GM19239 (cell line): ENCODE measurements at places on chromosomes 2 and 18.

DNA sequence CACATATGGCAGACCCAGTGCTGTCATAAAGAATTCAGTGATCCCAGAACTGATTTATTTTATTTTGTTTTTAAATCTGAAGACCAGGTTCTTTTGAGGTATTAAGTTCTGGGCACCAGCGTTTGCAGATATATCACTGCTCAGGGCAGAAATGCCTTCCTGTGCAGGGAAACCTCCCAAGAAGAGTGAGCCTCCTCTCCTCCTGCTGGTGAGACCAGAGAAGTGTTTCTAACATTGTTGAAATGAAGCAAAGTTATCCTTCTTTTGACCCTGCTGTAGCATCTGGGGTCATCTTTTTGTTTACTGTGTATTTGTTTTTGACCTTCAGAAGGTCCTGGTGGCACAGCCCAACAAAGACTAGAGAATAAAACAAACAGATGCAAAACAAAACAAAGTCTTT is 94.0 kb downstream of the AQP4 start:
- no peak for DNase-seq

- no peak for DNase-seq
Measured at GRCh38 chr2:159044804-159045286, 76.4 kb downstream of the TANC1 start.

DNA sequence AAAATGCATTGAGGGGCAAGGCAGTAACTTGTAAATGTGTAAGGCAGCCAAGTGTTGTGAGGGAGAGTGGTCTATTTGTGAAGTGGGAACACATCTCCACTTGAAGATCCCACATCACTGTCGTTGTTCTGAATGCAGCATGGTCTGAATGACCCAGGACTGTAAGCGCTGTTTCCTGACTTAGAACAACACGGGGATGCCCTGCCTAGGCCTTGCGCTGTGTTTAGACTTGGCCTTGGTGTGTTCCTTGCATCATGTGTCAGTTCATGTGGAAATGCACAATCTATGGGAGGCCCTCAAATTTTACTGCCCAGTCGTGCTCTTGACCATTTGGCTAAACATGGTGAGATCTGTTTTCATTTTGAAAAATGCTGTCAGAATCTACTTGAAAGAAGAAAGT is 205.1 kb downstream of the SOX11 start:
- DNase-seq = no peak

GRCh38 chr2:234754126-234754525 is 197.7 kb upstream of the SH3BP4 start:
- no peak for DNase-seq

DNA sequence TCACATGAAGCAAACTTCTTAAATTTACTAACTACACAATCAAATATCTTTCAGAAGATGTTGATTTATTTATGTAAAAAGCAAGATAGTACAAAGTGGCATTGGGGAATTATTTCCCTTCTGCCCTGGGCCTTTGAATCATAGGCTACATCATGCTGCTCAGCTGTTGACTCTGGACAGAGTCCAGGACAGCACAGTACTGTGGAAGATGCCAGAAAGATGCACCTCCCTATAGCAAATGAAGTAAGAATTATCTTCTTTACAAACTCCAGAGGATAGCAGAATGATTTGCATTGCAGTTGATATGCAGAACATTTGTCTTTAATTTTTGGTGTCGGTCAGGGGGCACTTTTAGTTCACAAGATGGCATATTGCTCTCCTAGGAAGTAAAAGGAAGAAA is 1354.5 kb upstream of the ZEB2 start:
- no peak for DNase-seq

GRCh38 chr2:209138079-209138478 is 285.8 kb upstream of the MAP2 start:
- DNase-seq = no peak

- DNase-seq = no peak
Measured at GRCh38 chr2:64325477-64325851, 128.5 kb upstream of the LGALSL start.

DNA sequence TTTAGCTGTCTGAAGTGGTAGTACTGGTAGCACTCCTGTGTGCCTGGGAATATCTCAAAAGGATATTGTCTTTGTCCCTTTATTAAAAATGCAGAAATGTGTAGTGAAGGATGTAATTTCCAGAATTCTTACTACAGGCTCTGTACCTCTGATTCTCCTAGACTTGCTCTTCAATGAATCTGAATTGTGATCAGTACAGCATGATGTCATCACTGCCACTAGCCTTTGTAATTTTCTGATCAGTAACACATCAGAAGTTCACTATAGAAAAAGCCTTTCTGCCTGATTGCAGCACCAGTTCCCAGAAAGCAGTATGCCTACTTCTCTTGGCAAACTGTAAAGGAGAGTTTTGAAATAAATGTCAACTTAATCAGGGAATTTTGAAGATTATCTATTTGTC is 29.2 kb upstream of the OTOF start:
- no peak for DNase-seq

- DNase-seq = no peak
Measured at GRCh38 chr2:55047677-55048299, 2.5 kb downstream of the RTN4 start.

DNA sequence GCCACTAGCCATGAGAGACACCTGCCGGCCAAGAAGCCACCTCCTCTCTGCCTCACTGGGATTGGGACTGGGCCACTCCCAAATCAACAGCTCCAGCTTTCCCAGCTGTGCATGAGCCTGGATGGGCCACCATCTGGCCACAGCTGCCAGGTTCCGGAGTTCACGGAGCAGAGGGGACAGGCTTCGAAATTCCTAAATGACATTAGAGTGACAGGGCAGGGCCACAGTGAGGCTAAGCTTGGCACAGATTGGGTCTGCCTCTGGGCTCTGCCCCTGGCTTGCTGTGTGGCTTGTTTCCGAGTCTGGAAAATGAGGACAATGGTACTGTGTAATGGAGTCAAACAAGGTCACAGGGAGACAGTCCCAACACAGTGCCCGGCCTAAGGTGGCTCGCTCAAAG is 6.5 kb downstream of the DIPK1C start:
- no peak for DNase-seq

DNA sequence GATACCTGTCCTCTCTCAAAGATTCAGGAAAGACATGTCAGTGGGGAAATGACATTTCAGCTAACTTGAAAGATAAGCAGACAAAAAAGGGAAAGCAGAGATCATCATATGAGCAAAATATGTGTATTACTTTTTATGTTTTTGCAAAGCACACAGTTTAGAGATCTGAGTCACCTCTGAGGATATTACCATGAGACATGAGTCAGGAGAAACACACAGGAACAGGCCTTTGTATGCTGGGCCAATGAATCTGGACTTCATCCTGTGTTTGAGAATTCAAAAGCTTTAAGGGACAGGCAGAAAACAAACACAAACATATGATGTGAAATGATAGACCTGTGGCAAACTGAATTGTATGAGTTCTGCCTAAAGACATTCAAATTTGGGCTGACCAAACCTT is 306.0 kb upstream of the EPC2 start:
- no peak for DNase-seq

GRCh38 chr2:9806298-9806610 is 37.0 kb upstream of the TAF1B start:
- no peak for DNase-seq

GRCh38 chr2:23449413-23449812 is 64.4 kb downstream of the KLHL29 start:
- DNase-seq = peak; percentile 33

DNA sequence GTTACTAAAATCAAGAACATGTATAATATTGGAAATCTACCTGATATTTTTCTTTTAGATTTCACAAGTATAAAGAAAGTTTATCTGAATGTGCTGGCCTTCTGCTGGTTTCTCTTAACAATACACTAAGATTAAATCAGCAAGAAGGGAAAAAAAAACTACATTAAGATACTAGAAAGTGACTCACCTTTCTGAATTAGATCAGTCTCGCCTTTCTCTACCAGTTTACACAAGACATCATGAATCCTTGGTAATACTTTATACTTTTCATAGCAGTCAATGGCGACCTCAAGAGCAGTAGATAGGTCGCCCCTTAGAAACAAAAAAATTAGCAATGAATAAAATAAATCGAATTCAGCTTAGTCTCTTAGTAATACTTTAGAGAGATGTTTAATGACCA is 61.2 kb downstream of the LRPPRC start:
- DNase-seq = no peak

- no peak for DNase-seq
Measured at GRCh38 chr2:127577503-127577902, 42.0 kb downstream of the MYO7B start.

DNA sequence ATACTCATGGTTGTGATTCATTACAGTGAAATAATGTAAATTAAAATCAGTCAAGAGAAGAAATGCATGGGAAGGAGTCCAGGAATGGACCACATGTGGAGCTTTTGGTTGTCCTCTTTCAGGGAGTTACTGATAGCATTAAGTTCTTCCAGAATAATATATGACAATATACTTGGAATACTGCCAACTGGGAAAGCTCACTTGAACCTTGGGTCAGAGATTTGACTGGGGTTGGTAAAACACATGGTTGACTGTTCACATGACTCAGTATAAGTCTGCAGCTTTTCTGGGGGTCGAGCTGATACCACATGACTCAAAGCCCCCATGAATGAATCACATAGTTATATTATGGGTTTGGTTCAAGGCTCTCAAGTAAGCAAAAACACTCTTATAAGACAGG is 1109.0 kb upstream of the CHAC2 start:
- DNase-seq = no peak

DNA sequence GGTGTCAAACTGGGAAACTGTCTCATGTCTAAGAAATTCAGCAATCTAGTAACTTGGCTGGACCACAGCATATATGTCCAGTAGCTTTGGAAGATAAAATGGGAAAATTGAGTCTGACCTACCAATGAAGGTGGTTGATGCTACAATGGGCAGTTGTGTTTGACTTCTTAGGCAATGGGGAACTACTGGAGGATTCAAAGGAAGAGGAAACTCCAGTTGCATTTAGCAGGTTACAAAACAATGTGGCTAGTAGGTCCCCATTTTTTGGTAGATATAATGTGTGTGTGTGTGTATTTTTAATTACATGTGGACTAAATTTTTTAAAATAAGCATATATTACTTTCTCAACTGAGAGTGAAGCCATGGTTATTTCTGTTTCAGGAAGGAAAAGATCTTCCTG is 427.7 kb downstream of the NBAS start:
- no peak for DNase-seq

- no peak for DNase-seq
Measured at GRCh38 chr2:56376699-56377665, 193.2 kb downstream of the CCDC85A start.

DNA sequence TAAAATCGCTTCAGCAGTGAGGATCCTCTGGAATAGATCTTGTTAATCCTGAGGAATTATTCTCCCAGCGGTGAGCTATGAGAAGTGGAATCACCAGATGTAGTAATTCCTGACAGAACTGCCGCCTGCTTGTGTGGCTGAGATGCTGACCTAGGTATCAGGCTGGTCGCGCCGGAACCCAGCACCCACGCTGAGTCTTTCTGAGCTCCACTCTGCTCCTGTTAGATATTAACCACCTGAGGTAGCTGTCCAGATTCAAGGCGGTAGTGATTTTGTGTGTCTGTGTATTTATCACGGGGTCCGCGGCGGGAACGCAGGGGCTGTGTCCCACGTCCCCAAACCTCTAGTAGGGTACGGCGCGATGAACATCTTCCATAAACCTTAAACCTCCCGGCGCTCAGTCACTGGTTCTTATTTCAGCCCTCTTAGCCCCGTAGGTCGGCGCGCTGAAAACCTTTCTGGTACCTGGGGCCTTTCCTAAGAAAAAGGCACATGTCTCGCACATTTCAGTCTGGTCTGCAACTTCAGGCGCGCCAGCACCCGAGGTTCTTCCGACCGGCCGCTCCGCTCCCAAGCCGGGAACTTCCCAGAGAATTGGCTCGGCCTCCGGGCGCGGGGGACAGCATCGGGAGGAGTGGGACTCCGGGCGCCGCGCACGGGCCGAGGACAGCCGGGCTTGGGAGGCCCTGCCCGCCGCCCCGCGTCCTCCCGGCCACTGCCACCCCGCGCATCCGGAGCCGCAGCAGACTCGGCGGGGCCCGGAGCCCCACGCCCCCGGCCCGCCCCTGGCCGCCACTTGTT is 542 bp upstream of the CNNM3 start:
- DNase-seq = peak; percentile 57

GRCh38 chr2:109636317-109636716 is 22.2 kb downstream of the SOWAHC start:
- no peak for DNase-seq

DNA sequence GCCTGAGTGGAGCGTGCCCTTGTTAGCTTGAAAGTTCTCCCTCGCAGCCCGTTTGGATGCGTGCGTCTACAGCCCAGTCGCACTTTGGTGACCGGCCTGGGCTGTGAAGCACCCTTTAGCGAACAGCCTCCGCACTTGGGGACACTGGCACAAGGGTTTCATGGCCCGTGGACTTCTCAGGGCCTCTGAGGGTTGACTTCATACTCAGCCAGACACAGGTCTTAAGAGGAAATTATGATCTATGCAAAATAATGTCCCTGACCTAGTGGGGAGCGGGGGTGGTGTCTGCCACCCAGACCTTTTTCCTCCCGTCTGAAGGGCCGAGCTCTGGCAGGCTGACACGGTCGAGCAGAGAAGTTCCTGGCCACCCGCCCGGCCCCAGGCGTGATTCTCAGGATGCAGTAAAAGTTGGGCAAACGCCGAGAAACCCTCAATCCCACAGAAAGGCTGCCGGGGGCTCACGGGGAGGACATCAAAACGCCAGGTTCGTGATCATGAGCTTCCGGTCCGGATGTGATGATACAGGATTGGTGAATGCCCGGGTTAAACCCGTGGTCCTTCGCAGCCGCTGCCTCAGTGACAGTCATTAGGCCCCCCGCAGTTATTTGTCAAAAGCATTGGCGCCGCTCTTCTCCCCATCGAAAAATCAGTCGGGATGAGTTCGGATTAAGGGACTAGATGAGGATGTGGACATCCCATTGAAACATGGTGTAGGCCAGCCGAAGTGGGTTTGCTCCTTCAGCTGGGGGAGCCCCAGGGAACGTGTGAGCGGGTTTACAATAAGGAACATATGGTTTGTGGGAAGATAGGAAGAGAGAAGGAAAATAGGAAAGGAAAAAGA is 3.6 kb upstream of the PAX3 start:
- DNase-seq = no peak

DNA sequence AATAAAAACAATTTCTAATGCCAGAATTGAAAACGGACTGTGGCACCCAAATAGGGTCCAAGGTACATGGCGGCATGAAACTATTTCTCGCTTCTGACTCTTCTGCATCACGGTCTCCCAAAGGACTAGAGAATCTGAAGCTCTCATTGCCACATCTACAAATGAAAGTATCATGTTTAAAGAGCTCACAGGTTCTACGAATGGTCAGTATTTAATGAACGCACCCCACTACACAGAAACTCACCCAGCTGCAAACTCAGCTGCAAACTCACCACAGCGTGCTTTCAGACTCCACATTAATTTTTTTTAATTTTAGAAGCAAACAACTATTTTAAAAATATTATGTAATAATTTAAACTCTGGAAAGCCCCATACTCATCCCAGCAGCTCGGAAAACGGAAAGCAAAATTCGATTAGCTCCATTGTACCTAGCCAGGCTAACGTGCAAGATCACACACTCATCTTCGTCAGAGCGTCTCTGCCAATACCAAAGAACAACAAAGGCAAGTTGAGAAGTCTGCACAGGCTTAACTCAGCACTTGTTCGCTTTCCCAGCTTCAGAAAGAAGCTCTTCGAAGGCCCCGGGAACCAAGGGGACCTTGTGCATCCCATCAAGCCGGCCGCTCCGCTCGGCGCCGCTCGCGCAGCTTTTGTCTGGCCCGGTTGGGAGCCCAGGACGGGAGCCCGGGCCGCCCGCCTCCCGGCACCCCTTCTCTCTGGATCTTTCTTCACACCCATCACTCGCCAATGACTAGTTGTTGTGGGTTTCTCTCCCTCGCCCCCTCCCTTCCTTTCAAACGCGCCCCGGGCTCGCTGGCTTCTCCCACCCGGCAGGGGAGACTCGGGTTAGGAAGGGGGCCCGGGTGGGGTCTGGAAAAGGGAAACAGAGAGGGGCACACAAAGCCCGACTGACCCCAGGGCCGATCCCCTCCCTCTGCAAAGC is 785 bp downstream of the CLASP1 start:
- DNase-seq = no peak
